Left colon (tissue), 2 donors: ENCODE measurements at places on chromosomes 2 and 18. TPM values are rescaled to one million over a fixed set of nuclear protein-coding genes. Genes with fewer than 3 reads are reported as not detected.

YPEL5 gene
- total RNA-seq, result 95.6 TPM

ANTXR1 gene
- total RNA-seq, result 13.8 TPM

AQP12B gene
- total RNA-seq, result 2.4 TPM

CROCC2 gene
- total RNA-seq, result 0.06 TPM

STAT1 gene
- 54.1 TPM for total RNA-seq

GPR45 gene
- not detected for total RNA-seq

PRSS56 gene
- total RNA-seq, result not detected

XIRP2 gene
- total RNA-seq, result not detected

CLEC4F gene
- total RNA-seq, result not detected

TSN gene
- total RNA-seq, result 44.0 TPM

CHRNA1 gene
- total RNA-seq, result 2.3 TPM

FOXI3 gene
- not detected for total RNA-seq

BIRC6 gene
- 102 TPM for total RNA-seq

SPRED2 gene
- 57.0 TPM for total RNA-seq

TRABD2A gene
- total RNA-seq, result 89.8 TPM

SERPINB11 gene
- not detected for total RNA-seq

YWHAQ gene
- 227 TPM for total RNA-seq

TCF23 gene
- total RNA-seq, result not detected

IMPACT gene
- 30.8 TPM for total RNA-seq

CENPO gene
- 9.8 TPM for total RNA-seq

CDC42EP3 gene
- 19.5 TPM for total RNA-seq

DSG2 gene
- total RNA-seq, result 311 TPM

GREB1L gene
- total RNA-seq, result 0.28 TPM

PDE1A gene
- 4.0 TPM for total RNA-seq

M1AP gene
- total RNA-seq, result 0.56 TPM

C1QL2 gene
- total RNA-seq, result not detected

HOXD13 gene
- 0.15 TPM for total RNA-seq

ITGB6 gene
- 19.7 TPM for total RNA-seq

EMILIN1 gene
- total RNA-seq, result 41.6 TPM

MAL gene
- 1.6 TPM for total RNA-seq

DUSP11 gene
- total RNA-seq, result 19.9 TPM

GLI2 gene
- total RNA-seq, result 4.0 TPM

MARCHF4 gene
- total RNA-seq, result 0.37 TPM

MAPK4 gene
- 1.6 TPM for total RNA-seq

GAL3ST2 gene
- 69.8 TPM for total RNA-seq

DDX1 gene
- total RNA-seq, result 75.6 TPM

FAM110C gene
- 26.6 TPM for total RNA-seq

CFAP65 gene
- 0.76 TPM for total RNA-seq

ZSWIM2 gene
- total RNA-seq, result not detected

EFEMP1 gene
- 34.1 TPM for total RNA-seq
